ENCODE measurements at places on chromosomes 4 and X. TPM values are rescaled to one million over a fixed set of nuclear protein-coding genes. Genes with fewer than 3 reads are reported as not detected.

GRCh38 chrX:15607067-15607466, 6.3 kb upstream of the ACE2 start:
- DNase-seq: no peak

DNA sequence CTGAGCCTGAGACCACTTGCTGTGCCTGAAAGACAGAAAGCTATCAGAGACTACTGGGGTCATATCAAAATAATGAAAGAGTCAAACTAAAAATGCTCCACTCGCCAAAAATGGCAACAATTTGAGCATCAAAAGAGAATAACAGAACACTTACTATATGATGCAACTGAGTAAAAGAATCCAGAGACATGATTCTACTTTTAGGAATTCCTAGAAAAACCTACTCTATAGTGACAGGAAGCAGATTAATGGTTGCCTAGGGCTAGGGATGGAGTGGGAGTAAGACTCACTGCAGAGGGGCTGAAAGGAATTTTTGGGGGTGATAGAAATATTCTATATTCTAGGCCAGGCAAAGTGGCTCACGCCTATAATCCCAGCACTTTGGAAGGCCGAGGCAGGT, 29.4 kb upstream of the SLAIN2 start:
- no peak for DNase-seq

DNA sequence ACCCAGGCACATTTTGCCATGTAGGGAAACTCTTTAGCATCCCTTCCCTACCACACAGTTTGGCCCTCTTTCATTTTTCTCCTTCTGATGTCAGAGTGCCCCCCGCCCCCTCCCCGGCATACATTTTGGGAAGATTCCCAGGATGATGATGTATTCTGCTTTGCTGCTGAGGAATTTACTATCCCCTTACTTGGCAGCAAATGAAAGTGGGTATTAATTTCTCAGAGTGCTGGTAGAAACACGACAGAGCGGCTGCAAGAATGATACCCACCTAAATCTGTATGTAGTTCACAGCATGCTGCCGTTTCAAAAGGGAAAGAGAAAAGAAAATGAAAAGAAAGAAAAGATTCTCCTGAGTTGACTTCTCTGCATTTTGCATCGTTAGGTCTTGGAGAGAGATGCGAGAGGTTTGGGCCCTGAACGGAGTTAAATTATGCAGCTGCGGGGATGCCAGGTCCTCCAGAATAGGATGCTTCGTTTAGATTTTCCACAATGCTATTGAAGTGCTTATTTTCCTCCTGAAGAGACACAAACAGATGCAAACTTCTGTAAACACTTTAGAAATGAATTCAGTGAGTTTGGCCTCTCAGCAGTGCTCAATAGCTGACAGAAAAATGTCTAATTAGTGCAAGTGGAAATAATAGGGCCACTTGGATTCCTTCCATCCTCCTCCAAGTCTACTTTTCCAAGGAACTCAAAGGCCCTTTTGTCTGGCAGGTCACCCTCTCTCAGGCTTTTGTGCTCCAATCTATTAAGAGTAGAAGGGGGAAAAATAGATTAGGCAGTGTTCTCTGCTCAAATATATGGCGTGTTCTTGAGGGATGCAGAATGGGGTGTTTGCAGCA, 106.2 kb downstream of the ALPK1 start:
- DNase-seq: no peak

DNA sequence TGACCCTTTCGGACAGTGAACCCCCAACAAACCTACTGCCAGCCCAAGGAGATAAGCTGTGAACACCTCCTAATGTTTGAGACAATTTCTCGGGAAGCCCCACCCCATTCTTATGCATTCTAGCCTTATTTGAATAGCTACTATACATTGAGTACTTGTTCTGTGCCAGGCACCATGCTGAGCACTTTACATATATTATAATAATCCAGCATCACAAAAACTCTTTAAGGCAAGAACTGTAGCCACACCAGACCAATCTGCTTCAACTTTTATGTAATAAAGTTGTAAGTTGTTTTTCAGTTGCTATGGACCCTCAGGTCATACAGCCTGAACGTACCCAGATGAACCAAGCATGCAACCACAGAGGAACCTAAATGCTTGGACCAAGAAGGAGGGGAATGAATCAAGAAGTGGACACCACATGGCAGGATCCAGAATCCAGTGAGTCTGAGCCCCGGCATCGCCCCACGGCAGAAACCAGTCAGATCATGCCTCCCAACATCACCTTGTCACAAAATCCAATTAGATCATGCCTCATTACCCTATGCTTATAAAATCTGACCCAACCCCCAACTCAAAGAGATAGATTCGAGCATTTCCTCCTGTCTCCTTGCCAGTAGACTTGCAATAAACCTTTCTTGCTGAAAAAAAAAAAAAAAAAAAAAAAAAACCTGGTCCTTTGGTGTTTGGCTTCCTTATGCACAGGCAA, 225.0 kb downstream of the QDPR start:
- DNase-seq: no peak

DNA sequence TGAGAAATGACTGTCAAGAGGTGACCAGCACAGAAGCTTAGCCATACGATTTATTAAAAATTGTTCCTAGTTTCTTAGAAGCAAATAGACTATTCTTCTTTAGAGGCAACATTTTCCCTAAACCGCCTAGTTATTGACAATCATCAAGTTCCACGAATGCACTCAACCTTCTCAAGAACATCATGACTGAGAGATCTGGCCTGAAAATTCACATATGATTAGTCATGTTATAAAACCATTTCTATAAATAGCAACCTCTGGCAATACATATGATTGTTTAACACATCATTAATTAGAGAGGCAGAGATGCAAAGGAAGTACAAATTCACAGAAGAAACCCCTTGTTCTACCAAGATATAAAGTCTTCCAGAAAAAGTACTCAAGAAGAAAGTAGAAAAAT, 6.7 kb downstream of the NUP62CL start:
- no peak for DNase-seq

GRCh38 chr4:20043991-20044390, 207.7 kb upstream of the SLIT2 start:
- no peak for DNase-seq

- no peak for DNase-seq
Observed at GRCh38 chrX:17710871-17711301, 26.4 kb upstream of the SCML1 start.

DNA sequence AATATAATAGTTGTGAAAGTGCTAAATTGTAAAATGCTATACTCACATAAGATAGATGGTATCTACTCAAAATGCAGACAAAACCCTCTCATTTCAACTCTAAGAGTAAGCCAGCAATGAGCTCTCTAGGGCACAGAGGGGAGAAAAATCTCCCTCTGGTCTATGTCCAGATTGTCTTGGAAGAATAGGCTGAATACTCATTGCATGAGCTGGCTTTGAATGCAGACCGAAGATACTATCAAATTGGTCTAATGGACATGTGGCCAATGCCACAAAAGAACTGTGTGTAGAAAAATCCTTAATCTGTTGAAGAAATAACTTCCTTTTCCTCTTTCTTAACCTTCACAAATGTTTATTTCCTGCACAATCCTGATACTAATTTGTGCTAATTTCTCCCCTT, 3.5 kb downstream of the ZXDA start:
- DNase-seq: no peak

- DNase-seq: no peak
Observed at GRCh38 chr4:122855353-122855890, 28.8 kb downstream of the FGF2 start.

- DNase-seq: no peak
Observed at GRCh38 chrX:109125304-109125703, 356.6 kb downstream of the GUCY2F start.

GRCh38 chr4:181224852-181225251, 1018.4 kb upstream of the TENM3 start:
- DNase-seq: no peak

GRCh38 chrX:9576059-9576458, 111.2 kb downstream of the TBL1X start:
- no peak for DNase-seq

- DNase-seq: no peak
Observed at GRCh38 chrX:104419211-104419610, 146.8 kb upstream of the IL1RAPL2 start.

DNA sequence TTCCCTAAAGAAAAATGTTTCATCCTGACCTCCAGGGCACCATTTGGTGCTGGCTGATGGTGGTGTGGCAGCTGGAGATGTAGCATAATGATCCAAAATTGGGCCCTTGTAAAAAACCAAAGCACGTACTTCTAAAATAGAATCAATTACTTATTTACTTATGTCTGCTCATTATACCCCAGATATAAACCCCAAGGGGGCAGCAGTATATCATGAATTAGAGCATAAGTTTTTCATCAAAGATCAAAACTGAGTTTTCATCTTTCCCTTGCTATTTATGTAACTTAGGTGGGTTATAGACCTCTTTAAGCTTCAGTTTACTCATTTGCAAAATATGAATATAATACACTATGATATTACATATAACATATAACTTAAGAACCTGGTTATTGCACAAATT, 241.1 kb downstream of the TACR3 start:
- no peak for DNase-seq

DNA sequence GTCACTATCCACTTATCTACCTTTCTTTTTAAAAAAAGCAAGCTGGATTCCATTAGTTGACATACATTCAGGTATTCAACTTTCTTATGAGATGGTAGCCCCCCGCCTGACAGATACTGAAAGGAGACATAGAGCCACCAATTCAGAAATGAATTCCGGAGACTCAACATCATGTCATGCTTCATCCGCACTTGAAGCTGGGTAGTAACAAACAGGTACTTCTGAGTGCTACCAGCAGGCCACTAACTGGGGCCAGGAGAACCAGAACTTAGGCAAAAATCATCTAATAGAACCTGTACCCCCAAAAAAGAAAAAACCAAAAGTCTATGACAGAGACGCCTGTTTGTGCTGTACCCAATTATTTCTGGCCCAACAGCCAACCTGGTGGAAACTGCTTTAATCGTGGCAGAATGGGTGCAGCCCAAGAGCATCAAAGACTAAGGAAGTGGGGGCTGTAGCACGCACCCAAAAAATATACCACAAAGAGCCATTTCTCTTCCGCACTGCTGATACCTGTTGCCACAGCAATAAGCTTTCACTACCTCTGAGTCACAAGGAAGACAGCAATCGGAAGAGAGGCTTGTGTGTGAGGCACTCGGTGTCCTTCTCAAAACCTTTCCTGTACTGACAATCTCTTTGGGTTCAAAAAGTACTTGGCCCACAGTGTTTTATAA, 84.8 kb downstream of the AFAP1 start:
- DNase-seq: no peak

DNA sequence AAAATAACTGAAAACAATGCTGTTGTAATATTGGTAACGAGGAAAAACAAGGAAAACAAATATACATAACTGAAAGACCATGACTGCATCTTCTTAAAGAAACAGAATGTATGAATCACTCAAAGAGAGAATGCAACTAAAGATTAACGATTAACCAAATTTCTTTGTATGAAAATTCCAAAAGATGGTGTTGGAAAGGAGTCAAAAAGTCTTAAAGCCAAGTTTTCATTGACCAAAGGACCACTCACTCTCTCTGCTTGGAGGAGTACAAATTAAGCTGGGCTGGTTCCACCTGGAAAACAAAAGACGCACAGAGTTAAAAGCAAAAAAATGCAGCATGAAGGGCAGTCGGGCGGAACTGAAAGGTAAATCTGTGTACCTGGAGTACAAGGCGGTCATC, 1.8 kb downstream of the DCAF12L1 start:
- DNase-seq: no peak

DNA sequence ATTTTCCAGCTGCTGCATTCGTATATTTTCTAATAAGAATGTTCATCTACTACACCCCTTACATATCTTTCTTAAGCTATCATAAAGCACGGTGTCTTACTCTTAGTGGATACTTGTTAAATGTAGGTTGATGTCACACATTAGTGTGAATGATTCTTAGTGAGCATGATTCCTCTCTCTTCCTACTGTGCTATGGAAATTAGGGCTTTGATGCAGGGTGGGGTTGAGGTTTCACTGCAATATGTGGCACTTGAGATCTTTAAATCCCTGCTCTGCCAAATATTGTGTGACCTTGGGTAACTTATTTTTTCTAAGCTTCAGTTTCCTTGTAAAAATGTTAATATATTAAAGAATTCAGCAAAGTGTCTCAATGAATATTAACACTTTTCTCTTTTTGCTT, 188.4 kb downstream of the PDGFRA start:
- no peak for DNase-seq

DNA sequence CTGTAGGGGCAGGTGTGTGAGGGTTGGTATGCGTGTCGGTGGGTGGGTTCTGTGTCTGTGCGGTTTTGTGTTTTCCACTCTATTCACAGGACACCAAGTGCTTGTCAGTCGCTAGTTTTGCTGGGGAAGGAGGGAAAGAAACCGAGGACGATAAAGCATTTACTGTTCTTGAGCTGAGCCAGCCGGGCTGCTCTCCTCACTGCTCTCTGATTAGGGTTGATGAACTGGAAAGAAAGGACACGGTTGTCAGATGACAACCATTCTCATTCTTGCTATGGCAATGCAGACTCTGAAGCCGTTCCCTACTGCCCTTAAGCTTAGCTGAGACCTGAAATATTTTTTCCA, 832 bp downstream of the EGFL6 start:
- DNase-seq: no peak

- no peak for DNase-seq
Observed at GRCh38 chrX:33053001-33053400, 158.3 kb downstream of the DMD start.

DNA sequence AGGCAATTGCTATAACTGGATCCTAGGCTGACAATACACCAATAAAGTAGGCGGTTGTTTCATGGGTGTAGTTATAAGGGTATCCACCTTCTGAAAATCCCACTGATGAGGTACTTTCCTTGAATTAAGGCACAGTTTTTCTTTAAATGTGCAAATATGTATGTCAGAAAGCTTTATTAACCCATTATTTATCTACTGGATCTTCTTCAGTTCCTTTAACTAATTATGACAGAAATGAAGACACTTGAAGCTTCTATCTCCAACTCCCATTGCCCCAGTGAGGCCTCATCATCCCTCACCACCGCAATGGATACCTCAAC, 159.6 kb upstream of the KLF3 start:
- no peak for DNase-seq

GRCh38 chr4:28179126-28179525, 1318.5 kb downstream of the STIM2 start:
- no peak for DNase-seq

DNA sequence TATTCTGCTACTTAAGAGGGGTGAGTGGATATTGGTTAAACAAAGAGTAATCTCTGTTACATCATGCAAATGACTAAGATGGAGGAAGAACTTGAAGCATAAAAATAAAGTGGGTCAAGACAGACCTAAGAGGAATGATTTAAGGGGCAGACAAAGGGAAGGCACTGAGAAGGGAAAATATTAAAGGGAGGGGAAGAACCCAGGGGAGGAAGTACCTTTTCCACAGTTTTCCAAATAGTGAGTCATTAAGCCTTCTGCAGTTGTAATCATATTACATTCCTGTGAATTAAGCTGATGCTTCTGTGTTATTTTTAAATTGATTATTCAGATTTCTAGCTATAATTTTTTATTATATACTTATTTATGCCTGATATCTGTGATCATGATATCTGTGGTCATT, 253.3 kb downstream of the CENPC start:
- DNase-seq: no peak

H2BW2 gene
- total RNA-seq: not detected

HAND2 gene
- total RNA-seq: not detected

GLOD5 gene
- 0.27 TPM for total RNA-seq

DRP2 gene
- total RNA-seq: under 0.01 TPM

TEX13C gene
- total RNA-seq: not detected

ABRAXAS1 gene
- 14.5 TPM for total RNA-seq

SPANXC gene
- not detected for total RNA-seq

CYBB gene
- 2.7 TPM for total RNA-seq

UGT2B10 gene
- not detected for total RNA-seq
